ENCODE measurements at places on chromosomes 12 and 14. TPM values are rescaled to one million over a fixed set of nuclear protein-coding genes. Genes with fewer than 3 reads are reported as not detected.

Gene MRPL42
- 75.0 TPM for total RNA-seq

Gene CPSF6
- total RNA-seq, result 31.5 TPM

- peak; percentile 60 for DNase-seq
These were observed 8.9 kb downstream of the GTF2A1 start for GRCh38 chr14:81211844-81212243.

DNA sequence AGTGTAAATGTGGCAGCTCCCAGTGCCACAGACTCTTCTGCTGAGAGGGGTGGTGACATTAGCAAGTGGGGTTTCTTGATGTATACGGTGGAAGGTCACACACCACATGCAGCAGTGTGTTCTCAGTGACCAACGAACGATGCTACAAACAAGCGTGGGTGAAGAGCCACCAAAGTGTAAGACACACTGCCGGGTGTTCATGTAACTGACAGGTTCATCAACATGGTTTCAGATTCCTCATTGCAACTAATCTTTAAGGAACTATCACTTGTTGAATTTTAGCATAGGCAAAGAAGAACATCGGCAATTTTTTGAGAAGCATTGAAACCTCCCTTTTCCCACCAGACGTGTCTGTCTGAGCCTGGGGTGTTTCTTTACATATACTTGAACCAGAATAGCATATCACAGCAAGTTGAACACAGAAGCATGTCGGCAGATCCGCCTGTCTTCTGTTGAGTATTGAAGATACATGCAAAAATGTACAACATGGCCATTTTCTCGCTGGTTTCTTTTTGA, 58.8 kb downstream of the PPP2R5C start:
- no peak for DNase-seq

DNA sequence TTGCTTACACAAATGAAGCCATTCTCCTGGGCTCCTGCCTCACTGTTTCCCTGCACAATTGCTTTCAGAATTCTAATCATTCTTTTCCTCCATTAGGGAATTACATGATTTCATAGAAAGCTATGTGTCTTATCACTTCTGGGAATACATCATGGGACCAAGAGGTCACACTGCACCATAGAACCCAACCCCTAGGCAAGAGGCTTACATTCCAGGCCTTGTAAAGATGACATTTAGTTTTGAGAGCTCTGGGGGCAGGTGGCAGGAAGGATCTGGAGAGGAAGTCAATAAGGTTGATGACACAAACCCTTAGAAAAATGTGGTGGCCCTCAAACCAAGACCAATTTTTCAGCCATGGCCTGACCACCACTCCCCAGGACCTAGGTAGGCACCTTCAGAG, 57.1 kb downstream of the NUAK1 start:
- DNase-seq, result no peak

DNA sequence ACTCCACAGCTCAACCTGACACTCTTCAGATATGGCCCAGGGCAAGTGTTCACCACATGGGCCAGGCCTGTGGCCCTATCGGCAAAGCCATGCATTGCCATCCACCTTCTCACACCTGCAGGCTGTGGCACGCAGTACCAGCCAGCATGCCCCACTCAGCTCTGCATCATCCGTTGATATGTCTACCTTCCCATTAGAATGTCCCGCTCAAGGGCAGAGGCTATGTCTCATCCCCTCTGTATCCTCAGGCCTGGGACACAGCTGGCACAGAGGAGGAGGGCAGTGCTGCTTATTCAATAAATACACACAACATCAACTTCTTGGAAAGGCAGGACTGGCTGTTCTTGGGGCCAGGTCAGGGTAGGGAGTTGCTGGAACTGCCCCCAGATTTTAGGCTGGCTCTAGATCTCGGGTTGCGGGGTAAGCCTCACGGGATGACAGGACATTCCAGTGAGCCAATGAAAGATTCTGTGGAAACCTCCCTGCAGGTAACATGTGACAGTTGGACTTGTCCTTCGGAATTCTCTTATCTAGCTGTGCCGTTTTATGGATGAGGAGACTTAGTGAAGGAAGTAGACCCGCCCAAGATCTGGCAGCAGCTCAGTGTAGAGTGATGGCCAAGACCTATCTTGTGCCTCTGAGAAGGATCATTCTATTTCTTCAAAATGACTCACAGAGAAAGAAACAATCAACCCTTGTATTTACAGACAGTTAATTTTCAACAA, 25.6 kb downstream of the SYNE3 start:
- peak; percentile 28 for DNase-seq

DNA sequence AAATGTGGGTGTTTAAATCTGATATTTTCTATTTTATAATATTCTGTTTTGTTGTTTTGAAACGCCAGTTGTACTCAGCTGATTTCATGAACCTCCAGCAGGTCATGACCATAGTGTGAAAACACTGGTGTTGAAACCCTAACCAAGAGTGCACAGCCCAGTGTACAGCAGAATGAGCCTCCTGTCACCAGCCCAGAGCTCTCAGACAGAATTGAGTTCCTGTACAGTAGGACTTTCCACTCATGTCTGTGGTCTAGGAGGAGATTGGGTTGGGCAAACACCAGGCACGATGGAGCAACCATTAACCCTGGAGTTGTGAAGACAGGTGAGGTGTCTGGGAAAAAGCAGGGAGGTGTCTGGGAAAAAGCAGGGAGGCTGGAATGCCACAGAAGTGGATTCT, 908.8 kb downstream of the VRK1 start:
- no peak for DNase-seq
